ENCODE measurements at places on chromosomes 2 and 18. TPM values are rescaled to one million over a fixed set of nuclear protein-coding genes. Genes with fewer than 3 reads are reported as not detected.

Gene STK25
- 215 TPM for total RNA-seq

Gene HAAO
- total RNA-seq = 3.5 TPM

Gene GKN1
- total RNA-seq = not detected

Gene FOXD4L1
- 0.52 TPM for total RNA-seq

Gene TEX51
- total RNA-seq = not detected

Gene UGT1A10
- total RNA-seq = not detected

Gene LYG2
- not detected for total RNA-seq

DNA sequence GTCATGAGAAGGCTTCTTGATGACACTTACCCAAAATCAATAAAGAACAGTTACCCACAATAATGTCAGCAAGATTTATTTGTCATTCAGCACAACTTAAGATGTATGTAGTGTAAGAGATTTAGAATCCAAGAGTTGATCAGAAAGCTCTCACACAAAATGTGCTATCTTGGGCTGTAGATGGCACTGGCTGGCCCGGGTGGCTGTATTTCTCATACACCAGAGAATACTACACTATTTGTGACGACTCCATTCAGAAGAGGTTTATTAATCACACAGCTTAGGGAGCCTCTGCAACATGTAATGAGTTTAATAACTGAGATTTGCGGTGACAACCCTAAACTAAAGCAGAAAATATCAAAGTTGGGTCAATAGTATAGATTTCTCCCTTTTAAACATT is 530.4 kb upstream of the KLHL29 start:
- DNase-seq = no peak

GRCh38 chr2:120703330-120703994 is 32.2 kb upstream of the GLI2 start:
- DNase-seq = no peak

- DNase-seq = no peak
These were observed 99.2 kb downstream of the RAPGEF4 start for GRCh38 chr2:172834881-172835280.

GRCh38 chr2:65576861-65577601 is 144.6 kb upstream of the SPRED2 start:
- no peak for DNase-seq

- no peak for DNase-seq
These were observed 96.2 kb downstream of the MYO1B start for GRCh38 chr2:191341436-191341835.

GRCh38 chr2:5846881-5847280 is 154.7 kb downstream of the SOX11 start:
- no peak for DNase-seq

DNA sequence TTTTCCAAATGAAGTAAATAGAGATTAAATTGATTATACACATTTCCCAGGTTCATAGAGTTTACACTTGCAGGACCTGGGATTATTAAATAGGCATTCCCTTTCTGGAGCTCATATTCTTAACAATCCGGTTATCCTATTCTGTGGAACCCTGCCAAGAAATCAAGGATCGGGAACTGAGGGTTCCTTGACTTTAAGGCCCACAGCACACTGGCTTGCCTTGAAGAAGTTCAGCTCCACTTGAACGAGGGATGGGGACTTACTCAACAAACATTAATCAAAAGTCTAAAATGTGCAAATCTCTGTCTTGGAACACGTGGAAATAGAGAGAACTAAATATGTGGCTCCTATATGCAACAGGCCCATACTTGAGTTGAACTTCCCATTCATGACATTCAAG is 142.3 kb upstream of the RGPD4 start:
- DNase-seq = no peak

GRCh38 chr18:55543130-55543704 is 44.8 kb downstream of the TCF4 start:
- no peak for DNase-seq

DNA sequence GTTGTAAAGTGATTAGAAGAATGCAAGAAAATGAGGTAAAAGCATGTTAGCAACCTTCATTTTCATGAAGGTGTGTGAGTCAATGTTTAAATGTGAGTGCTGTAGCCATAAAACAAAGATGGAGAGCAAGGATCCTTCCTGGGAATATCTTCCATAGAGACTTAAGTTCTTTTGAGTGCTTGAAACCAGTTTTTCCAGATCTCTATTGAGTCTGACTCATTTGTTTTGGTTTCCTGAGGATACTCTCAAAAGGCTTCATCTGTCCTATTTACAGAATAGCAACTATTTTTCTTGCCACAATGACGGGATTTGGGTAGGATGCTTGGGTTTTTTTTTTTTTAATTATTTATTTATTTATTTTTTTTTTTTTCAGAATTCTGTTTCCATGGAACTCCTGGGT is 45.9 kb upstream of the ASB1 start:
- DNase-seq = no peak

DNA sequence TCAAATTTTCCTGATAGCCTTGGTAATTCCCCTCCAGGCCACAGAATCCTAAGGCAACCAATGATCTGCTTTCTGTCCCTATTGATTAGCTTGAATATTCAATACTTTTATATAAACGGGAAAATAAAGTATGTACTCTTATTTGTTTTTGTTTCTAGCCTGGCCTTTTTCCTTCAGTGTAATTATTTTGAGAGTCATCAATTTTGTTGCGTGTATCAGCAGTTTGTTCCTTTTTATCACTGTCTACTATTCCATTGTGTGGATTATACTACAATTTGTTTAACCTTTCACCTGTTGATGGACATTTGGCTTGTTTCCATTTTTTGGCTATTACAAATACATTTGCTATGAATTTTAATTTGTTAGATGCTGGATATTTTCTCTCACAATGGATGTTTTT is 39.2 kb upstream of the LRRC30 start:
- no peak for DNase-seq

- no peak for DNase-seq
These were observed 121.6 kb downstream of the VAPA start for GRCh38 chr18:10035281-10035991.

- DNase-seq = no peak
These were observed 96.4 kb downstream of the CERS6 start for GRCh38 chr2:168552450-168552856.

DNA sequence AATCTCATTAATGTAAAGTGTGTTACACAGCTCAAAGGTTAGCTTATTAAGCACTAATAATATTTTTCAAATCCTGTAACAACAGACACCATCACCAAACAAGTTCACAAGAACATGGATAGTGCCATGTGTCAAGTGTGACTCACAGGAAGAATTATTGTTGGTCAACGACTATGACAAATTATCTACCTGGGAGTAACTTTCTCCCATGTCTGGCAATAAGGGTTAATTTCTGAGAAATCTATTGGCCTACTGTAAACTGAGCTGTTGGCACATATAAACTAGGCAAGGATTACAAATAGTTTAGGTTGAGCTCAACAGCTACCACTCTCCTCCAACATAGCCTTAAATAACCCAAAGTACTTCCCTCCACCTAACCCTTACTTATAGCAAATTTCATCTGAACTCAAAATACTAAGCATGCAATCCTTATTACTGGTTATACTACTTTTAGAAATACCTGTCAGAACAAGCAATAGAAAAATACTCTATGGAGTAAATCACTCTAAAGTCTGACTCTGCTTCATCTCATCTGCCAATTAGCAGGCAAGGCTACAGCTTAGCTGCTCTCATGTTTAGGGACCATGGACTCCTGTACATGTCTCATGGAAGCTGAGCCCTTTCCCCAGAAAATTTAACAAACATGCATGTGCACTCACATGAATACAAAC is 223.0 kb downstream of the NBAS start:
- no peak for DNase-seq

Data from neural crest cell (in vitro differentiated cells).